ENCODE measurements at places on chromosomes 7 and 10.

DNA sequence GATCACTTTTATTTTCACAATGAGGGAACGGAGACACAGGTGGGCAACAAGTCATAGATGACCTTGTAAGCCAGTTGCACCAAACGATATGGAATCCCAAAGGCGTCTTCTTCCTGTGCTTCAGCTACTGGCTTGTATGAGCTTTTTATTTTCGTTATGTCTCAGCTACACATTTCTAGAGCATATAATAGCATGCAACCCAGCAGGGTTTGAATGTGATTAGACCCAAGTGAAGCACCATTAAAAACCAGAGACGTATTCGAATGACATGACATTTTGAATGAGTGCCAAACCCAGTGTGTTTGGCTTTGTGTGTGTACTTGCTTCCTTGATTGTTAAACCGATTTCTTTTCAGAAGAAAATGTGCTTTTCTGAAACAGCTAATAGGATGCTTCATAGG, 963.2 kb upstream of the CELF2 start:
- no peak for DNase-seq

DNA sequence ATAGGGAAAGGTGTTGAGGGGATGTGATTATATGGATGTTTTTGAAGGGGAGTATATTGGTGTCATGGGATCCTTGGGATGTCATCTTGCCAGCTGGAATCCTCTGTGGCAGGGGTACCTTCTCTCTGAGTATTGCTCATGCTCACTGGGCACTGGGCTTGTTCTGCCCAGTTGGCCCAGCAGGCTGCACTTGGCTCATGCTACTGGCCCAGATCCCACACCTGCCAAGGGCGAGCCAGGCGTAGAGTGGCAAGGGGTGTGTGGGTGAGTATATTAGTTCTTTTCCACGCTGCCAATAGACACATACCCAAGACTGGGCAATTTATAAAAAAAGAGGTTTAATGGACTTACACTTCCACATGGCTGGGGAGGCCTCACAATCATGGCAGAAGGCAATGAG, 311.9 kb downstream of the AUTS2 start:
- no peak for DNase-seq

- DNase-seq: no peak
Observed at GRCh38 chr10:75987616-75988015, 556.2 kb downstream of the LRMDA start.

DNA sequence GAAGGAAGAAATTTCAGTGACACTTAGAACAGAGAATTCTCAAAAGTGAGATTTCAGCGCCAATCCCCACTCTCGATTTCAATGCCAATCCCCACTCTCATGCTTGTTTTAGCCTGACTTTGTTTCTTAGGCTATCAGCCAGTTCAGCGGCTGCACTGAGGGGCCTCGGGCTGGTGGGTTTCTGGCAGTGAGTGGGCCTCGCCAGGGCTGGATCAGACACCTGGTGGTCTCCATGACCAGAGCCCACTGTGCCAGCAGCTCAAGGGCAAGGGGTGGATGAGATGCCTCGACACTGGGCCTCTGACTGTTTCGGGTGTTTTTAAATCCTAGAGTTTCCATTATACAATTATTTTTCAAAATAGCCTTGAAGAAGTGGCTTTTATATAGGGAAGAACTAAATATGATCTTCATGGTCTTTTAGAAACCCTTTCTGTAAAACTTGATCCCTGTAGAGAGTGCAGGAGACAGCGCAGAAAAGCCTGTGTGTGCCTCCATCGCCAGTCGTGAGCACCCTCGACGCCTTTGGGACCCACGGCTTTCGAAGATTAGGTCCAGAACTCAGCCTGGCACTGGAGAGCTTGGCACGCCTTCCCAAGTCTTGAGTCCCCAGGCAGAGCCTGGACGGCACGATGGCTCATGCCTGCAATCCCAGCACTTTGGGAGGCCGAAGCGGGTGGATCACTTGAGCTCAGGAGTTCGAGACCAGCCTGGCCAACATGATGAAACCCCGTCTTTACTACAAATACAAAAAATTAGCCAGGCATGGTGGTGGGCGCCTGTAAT, 76.2 kb downstream of the INPP5A start:
- no peak for DNase-seq

DNA sequence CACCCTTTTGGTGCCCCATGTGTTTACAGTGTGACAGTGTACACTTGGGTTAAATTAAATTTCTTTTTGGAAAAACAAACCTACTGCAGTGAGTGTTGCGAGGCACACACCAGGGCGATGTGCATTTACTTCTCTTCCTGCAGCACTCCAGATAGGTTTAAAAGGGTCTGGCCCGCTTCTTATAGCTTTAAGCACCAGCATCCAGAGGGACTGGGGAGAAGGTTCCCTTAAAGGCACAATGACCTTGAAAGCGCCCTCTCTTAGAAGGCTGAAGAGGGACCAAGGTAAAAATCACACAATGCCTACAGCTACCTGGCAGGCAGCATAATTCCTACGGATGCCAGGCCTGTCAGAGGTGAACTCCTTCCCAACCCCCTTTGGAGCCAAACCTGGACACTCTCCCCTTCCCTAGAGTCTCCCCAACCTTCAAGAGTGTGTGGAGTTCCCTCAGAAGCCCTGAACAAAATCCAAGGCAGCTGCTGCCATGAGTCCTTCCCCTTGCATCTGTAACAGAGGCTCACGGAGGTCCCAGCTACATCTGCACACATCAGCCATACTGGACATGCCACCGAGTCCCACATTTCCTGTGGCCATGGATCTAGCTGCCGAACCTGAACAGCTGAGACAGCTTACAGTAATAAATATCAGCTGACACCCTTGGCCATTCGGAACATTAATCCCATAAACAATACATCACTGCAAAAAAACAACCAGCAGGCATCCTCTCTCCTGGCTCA, 33.2 kb downstream of the TRIM8 start:
- no peak for DNase-seq

GRCh38 chr7:47738563-47739166, 156.8 kb upstream of the TNS3 start:
- no peak for DNase-seq

DNA sequence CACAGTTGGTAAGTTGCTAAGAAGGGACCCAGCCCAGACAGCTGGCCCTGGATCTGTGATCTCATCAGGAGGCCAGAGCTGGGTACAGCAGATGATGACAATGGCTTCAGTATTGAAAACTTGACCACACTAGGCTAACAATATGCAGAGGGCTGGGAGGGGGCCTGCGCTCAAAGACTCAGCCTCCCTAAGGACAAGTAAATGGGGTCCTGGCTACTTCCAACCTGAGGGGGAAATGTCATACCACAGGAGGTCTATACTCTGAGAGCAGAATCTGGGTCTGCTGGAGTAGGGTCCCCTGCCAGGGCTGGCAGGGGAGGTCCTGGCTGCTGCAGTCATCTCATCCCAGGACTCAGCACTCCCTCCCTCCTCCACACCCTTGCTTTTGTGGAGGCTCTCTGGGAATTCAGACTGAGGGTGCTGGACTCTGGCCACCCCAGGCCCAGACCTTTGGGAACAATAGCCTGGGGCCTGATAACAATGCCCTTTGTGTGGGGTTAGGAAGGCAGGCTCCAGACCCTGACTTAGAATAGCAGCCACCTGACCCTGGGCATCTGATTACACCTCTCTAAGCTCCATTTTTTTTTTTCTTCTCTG, 1.4 kb downstream of the FXYD4 start:
- no peak for DNase-seq

DNA sequence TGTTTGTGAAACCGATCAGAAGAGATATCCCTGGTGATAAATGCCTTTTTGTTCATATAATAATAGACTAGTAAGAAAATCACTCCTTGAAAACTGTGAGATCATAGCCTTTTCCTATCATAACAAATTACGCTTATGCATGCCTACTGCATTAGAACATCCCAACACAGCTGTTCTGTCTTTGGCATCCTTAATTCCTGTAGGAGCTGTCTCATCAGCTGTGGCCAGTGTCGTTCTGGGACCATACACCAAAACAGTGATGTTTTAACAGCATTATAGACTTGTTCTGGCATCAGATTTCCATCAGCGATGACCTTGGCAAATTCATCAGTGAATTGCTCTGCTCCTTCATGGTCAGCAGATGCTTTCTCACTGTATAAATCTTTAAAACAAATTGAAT, 423.6 kb upstream of the LRGUK start:
- DNase-seq: no peak

DNA sequence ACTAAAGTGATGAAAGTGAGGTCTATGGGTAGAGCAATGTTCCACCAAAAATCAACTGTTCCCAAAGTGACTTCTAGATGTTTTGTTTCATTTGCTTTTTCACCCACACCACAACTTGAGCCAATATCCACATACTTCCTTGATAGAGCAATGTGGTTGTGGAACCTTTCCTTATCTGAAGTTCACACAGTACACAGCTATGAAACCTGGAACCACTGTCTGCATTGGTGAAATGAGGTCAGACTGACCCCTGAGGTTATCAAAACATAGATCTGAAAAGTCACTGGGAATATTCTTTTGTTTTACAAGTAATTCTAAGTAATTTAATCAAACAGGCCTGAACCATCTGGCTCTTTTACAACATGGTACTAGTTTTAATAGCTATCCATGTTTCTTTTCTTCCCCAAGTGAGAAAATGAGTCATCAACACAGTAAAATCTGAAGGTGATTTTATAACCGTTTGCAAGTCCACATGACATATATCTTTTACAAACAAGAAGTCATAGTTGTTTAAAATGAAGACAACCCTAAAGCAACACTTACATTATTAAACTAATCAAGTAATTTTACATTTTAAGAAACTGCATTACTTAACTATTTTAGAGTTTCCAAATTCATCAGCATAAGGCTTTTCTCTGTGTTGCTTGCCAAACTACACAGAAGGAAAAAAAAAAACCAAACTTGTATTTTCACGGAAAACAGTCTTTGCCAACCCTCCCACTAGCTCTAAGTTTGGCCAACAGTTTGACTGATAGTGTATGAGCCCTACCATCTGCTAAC, 80.3 kb downstream of the LRRC17 start:
- peak; percentile 60 for DNase-seq

- DNase-seq: no peak
Observed at GRCh38 chr10:123026302-123026701, 17.5 kb downstream of the ACADSB start.

DNA sequence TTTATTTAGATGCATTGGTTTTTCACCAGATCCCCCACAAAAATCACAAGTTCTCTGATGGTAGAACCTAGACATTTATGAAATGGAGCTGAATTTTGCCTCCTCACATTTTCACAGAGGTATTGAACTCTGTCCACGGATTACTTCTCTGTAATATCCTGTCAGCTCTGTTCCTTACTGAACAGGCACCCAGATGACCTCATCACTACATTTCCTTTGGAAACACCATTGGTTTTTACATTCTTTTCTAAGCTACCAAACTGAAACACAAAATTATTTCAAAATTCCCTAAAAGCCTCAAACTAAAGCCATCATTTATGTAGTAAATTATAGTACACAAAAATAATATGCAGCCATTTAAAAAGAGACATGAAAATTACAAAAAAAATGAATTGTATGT, 98.3 kb upstream of the KCNIP2 start:
- DNase-seq: no peak

GRCh38 chr10:16392531-16393069, 44.2 kb upstream of the PTER start:
- DNase-seq: no peak

- DNase-seq: no peak
Observed at GRCh38 chr7:127905491-127906330, 125.5 kb downstream of the LRRC4 start.

- DNase-seq: no peak
Observed at GRCh38 chr7:128777156-128778123, 1.8 kb upstream of the OPN1SW start.

DNA sequence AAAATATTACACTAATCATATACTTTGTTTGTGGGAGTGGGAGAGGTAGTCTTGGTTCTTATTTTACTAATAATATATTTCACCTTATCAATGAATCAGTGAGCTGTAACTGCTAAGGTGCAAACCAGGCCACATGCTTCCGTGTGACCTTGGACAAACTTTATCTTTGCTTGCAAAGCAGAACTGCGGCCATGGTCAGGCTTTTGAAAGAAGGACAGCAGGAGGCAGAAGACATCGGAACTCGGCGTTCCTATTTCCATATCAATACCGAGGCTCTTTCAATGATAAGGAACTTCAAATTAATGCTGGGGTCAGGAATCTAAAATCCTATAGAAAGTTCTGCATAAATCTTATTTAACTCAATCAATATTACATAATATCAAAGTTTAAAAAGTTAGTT, 491.9 kb upstream of the PFKP start:
- DNase-seq: no peak

DNA sequence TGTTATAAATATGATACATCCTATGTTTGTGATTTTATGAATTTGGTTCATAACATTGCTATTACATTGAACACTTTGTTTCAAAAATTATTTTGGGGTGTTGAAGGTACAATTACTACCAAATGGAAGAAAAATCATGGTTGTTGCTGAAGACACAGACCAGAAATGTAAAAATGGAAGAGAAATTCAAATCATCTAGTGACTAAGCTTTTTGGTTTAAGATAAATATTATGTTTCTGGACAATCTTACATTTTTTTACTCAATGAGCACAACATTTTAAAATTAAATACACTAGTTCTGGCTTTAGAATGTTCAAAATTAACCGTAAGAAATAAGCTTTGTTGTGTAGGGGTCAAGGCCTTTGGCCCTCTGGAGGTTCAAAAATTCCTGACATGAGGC, 82.7 kb downstream of the GNAT3 start:
- no peak for DNase-seq

Measured in SW 1271 (cell line).